RPMI8226 (cell line): ENCODE measurements at places on chromosomes 16 and 17.

GRCh38 chr16:69436896-69437295 is 12.5 kb downstream of the CYB5B start:
- DNase-seq: no peak

DNA sequence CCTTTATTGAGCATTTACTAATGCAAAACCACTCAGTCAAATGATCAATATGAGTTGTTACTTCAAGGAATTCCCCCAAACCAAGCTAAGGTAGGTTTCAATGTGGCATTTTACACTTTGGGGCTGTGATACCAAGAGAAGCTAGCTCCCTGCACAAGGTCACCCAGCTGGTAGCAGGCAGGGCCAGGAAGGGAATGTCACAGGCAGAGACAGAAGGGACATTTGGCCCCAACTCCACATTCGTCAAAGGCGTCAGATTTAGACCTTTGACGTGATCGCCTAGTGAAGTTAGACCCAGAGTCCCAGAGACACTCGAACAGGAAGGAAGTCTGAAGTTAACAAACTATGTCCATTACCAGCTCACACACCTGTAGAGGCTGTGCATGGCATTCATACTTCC is 5.5 kb upstream of the SMG1 start:
- no peak for DNase-seq

DNA sequence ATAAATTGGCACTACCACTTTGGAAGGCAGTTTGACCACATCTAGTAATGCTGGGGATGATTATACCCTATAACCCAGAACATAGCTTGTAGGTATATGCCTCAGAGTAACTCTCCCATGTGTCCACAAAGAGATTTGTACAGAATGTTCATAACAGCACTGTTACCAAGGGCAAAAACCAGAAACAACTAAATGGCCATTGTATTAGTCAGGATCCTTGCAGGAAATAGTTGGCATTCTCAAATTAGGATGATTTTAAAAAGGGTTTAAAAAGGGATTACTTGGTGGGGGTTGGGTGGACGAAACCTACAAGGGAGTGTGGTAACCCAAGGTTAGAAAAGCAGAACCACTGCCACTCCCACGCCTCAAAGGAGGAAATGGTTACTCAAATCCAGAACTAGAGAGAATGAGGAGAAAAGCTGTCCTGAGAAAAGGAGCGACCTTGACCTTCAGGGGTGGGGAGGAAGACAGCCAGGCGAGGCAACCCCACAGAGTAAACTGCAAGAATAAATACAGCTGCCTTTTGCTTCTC is 2.1 kb downstream of the CPPED1 start:
- no peak for DNase-seq

- DNase-seq: no peak
These were observed 46.4 kb upstream of the CDYL2 start for GRCh38 chr16:80850757-80851156.

GRCh38 chr17:34412965-34413441 is 50.0 kb upstream of the CCL1 start:
- DNase-seq: no peak

GRCh38 chr17:38800237-38800760 is 943 bp upstream of the PIP4K2B start:
- no peak for DNase-seq

DNA sequence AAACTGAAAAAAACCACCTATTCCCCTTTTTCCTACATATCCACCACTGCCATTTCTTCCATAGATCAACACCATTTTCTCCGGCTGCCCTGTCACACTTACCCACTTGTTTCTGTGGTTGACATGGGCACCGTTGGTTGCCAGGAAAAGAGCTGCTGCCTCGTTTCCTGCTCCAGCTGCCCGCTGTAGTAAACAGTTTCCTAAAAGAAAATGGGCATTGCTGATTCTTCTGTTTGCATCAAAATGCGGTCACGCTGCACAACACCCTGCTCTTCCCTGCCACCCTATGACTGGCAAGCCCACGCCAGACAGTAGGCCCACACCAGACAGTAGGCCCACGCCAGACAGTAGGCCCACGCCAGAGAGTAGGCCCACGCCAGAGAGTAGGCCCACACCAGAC is 46.3 kb downstream of the CYB5D2 start:
- DNase-seq: no peak

- DNase-seq: no peak
These were observed 115.3 kb downstream of the NOG start for GRCh38 chr17:56708670-56709410.

DNA sequence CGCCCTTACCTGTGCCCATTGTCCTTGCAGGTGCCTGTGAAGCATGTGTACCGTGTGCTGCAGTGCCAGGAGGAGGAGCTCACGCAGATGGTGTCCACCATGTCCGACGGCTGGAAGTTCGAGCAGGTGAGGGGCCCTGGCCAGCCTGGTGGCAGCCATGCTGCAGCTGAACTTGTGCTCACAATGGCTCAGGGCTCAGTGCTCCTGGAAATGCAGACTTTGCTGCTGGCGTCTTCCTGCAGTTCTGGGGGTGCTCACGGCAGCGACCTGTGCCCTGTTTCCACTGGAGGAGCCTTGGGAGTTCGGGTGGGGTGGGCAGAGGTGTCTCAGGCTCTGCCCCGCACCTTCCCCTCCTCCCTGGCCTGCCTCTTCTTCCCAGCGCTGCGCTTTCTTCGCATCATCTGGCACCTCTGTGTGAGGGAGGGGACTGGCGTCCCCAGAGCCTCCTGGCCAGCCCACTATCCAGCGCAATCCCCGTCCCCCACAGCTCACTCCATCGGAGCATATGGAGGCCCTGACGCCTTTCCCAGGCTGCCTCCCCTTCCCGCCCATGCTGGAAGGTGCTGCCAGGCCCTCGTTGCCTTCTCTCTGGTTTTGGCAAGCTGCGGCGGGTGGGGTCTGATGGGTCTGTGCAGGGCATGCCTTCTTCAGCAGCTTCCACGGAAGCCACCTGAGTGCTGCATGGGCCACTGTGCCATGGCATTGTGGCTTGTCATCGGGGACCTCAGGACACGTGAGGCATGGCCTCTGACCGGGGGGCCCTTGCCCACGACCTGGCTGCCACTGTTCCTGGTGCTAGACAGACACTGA is 17.7 kb downstream of the KCTD5 start:
- no peak for DNase-seq

DNA sequence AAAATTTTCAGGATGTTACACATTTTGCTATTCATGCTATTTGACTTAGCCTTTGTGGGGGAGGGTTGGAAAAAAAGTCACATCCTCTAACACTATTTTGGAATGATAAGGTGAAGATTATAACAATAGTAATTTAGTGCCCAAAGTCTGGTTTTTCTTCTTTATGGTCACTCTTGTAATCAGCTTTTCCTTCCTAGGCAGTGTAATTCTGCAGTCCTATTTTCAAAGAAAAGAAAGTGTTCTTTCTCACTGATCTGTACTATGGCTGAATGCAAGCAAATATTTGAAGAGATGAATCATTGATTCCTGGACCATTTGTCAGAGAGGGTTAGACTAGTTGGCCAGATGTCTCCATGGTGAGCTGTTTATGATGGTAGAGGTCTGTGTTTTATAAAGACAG is 8.4 kb downstream of the RSPRY1 start:
- no peak for DNase-seq

DNA sequence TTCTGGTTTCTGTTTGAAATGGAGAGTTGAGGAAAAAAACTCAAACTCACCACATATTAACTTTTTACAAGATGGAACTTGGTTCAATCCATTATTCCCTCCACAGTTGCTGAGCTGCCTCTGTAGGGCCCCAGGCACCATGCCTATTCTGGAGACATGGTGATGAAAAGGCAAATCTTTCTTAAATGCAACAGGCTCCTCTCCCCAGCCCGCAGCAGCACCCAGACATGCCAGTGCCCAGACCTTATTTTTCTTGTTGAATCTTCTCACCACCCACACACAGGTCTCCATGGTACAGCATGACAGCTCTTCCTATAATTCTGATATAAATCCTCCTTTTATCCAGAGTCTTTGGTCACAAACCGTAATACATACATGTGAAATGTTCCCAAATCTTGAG is 7.6 kb downstream of the CYTH1 start:
- DNase-seq: peak; percentile 37

DNA sequence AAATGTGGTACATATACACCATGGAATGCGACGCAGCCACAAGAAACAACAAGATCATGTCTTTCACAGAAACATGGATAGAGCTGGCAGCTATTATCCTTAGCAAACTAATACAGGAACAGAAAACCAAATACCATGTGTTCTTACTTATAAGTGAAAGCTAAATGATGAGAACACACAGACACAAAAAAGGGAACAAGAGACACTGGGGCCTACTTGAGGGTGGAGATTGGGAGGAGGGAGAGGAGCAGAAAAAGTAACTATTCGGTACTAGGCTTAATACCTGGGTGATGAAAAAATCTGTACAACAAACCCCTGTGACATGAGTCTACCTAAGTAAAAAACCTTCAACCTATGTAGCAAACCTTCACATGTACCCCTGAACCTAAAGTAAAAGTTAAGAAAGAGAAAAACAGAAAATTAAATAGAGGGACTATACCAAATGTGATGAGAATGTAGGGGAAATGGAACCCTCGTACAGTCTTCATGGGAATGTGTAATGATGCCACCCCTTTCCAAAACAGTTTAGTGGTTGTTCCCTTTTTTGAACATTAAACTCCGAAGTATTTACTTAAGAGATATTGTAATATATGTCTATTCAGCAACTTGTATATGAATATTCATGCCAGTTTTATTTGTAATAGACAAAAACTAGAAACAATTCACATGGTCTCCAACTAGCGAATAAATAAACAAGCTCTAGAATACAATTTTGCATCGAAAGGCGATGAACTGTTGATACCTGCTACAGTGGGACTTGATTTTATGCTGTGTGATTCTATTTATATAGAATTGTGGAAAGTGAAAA is 33.9 kb downstream of the AHSP start:
- DNase-seq: no peak

DNA sequence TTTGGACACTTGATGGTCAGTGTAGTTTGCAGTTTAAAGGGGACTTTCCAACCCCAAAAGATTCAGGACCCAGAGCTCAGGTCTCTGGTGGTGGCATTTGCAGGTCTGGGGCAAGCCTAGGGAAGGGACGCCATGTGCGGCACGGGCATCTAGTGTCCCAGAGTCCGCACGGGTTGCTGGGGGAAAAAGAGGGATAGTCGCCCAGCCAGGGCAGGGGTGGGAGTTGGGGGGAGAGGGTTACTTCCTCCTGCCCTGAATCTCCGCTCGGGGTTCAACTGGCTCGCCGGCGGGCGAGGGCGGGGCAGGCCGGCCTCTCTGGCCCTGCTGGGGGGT is 239 bp upstream of the CA7 start:
- no peak for DNase-seq

GRCh38 chr17:51088287-51088686 is 32.4 kb downstream of the SPAG9 start:
- DNase-seq: no peak

DNA sequence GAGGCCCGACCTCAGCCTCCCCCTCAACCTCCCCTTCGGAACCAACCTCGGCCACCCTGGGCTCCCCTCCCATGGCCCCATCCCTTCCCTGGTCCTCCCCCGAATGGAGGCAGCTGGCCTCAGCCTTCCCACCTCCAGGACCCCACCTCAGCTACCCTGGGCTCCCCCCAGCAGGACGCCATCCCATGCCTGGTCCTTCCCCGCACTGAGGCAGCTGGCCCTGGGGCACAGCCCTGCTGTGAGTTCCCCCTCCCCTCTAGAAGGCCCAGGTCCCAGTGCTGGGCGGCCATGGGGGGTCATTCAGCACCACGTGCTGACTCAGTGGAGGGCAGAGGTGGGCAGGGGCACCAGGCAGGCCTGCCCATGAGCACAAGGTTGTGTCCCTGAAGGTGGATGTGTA is 28.9 kb upstream of the PVALEF start:
- DNase-seq: no peak

GRCh38 chr17:13594762-13595598 is 6.7 kb downstream of the HS3ST3A1 start:
- peak; percentile 63 for DNase-seq

DNA sequence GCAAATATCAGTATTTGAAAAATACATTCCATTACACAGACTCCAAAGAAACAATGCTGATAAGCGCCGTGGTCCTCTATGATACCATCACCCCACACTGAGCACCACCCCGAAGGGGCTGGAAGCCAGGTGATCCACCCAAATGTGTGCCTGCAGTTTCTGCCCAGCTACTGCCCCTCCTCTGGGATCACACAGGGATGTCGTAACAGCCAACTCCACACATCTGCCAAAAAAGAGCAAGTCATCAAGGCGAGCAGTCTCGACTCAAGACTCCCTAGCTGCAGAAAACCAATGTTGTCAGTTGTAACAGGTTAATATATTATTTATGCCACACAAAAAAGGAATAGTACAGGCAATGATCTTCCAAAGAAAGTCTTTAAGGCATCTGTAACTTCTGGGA is 21.0 kb downstream of the CYB5D2 start:
- no peak for DNase-seq

DNA sequence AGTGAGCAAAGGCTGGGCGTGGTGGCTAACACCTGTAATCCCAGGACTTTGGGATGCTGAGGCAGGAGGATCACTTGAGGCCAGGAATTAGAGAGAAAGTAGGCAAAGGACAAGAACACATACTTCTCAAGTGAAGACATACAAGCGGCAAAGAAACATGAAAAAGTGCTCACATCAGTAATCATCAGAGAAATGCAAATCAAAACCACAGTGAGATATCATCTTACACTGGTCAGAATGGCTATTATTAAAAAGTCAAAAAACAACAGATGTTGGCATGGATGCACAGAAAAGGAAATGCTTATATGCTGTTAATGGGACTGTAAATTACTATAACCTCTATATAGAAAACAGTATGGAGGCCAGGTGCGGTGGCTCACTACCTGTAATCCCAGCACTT is 12.2 kb upstream of the SLX4 start:
- DNase-seq: no peak

- no peak for DNase-seq
These were observed 21.8 kb upstream of the GAN start for GRCh38 chr16:81292936-81293335.

DNA sequence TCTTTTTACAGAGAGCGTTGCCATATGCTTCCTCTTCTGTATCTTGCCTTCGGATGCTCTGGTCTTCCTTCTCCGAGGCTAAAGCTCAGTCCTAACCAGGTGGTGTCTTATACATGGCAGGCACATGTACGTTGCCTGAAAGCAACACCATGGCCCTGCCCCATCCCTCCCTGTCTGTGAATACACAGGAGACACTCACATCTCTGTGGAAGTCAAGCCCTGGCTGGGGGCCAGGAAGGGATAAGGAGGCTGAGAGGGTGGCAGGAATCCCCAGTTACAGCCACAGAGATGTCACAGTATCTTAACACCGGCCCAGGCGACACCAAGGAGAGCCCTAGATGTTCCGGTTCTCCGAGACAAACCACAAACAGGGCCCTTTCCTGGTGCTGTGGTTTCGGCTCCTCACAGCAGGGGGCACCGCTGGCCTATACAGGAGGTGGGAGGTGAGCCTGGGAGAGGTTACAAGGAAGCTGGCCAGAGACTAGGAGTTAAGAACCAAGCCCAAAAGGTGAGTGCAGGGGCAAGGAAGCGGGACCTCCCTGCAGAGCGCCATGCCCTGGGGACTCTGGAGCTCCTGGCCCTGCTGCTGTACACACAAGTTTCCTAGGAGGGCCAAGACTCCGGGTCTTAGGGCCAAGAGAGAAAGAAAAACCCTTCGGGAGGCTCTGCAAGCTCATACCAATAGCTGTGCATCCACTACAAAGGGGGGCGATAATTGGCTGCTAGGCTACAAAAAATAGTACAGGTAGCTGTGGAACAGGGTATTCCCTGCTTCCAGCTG is 41.7 kb downstream of the SRL start:
- peak; percentile 69 for DNase-seq
